Activated naive CD4-positive, alpha-beta T cell (primary cell): ENCODE measurements at places on chromosomes 12 and 14.

DNA sequence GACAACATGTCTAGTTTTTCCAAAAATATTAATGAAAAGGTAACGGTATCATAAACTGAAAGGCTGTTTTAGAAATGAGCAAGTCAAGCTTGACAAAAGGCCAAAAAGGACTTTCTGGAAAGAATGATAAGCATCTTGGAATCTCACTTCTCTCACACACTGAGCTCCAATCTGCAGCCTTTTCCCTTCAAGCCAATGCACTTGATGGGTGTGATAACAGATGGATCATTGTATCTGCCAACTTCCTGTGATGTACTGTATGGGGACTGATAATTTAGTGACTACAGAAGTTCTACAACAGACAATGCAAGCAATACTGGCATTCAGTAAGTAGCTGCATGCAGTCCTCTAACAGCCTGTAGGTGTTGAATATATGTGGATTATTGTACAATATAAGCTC is 147.1 kb downstream of the MED13L start:
- no peak for DNase-seq

- no peak for DNase-seq
These were observed 54.6 kb upstream of the OAS1 start for GRCh38 chr12:112852127-112852526.

- no peak for DNase-seq
These were observed 28.5 kb upstream of the GALNT16 start for GRCh38 chr14:69231486-69231885.

- DNase-seq, result no peak
These were observed 56.4 kb downstream of the RAB35 start for GRCh38 chr12:120060196-120060595.

DNA sequence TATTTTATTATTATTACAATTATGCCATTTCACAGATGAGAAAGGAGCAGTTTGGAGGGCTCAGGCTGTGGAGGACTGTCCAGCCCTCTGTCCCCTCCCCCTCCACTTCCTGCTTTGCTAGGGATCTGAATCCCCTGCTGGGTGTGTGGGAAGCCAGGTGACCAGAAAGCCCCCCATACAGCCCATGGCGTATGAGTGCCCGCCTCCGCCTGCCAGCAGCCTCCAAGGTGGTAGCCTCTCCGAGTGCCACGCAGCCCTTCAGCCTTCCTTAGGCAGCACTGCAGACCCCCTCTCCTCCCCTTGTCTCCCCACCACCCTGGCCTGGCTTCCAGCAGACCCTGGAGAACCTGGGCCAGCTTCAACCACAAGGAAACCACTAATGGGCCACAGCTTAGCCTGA is 12.6 kb downstream of the DTX1 start:
- no peak for DNase-seq

GRCh38 chr14:54025661-54026060 is 69.0 kb upstream of the BMP4 start:
- no peak for DNase-seq

- no peak for DNase-seq
These were observed 6.7 kb upstream of the SSPN start for GRCh38 chr12:26188641-26189040.

- DNase-seq, result no peak
These were observed 1084.5 kb upstream of the FLRT2 start for GRCh38 chr14:84445486-84445885.

GRCh38 chr12:12451098-12451497 is 94.2 kb downstream of the BORCS5 start:
- DNase-seq, result no peak

DNA sequence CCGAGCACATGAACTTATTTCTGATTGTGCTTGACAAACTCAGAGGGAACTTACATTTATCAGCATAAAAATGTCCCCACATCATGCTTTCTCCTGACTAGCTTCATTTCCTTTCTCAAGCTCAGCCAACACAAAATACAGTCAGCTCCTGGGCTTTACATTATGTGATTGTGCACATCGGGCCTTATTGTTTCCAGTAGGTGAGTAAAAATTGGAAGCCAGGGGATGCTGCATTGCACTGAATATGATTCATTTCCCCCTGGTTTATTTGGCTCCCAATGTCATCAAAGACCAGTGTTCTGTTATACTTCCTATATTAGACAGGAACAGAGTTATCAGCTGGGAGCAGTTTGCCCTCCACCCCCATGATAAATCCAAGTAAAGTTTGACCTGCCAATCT is 521.8 kb downstream of the RMST start:
- DNase-seq, result no peak

GRCh38 chr12:42386308-42386707 is 60.3 kb downstream of the PPHLN1 start:
- no peak for DNase-seq

DNA sequence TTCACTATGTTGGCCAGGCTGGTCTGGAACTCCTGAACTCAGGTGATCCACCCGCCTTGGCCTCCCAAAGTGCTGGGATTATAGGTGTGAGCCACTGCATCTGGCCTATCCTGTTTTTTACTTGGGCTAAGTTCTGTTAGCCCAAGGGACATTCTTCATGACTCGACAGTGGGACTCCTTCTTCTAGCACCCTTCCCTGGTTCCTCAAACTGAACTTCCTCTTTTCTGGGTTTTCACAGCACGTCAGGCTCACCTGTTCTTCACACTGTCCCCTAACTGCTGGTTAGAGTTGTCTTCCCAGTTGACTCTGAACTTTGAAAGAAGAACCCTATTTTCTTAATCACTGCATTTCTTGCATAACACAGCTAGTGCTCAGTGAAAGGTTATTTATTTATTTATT is 22.5 kb downstream of the CABP1 start:
- no peak for DNase-seq

GRCh38 chr14:32932302-32932913 is 6.3 kb upstream of the NPAS3 start:
- DNase-seq, result no peak

DNA sequence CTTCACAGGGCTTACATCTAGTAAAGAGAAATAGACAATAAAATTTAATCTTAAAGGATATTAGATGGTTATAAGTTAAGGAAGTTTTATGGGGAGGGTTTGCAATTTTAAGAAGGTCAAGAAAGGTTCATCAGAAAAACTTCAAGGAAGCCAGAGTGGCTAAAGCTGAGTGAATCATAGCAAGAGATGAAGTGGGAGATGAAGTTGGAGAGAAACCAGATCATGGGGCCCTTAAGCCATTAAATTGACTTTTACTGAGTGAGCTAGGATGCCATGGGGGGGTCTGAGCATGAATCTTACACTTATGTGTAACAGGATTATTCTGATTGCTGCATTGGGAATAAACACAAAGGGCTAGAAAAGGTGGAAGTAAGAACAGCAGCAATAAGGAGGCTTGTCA is 189.2 kb downstream of the LRIG3 start:
- no peak for DNase-seq

DNA sequence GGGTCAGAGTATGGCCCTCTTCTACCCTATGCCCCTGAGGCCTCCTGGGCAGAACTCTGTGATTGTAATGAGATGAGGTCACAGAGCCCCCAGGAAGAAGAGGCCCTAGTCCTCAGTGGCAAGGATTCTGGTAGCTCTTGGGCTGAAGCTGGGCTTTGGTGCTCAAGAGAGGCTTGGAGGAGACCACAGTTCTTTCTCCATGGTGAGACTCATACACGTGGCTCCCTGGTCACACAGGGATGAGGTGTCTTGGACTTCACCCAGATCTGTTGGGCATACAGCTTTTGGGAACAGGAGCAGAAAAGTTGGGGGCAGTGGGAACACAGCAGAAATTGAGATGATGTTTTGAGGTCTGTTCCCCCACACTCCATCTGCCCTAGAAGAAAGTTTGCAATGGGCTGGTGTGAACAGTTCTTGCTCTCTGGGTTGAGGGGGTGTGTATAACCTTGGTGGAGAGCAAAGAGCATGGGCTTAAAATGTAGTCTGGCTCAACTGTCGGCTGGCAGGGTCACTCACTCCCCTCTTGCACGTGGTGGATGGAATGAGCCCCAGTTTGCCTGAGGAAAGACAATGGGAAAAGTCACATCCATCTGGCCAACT is at the start of gene KRT86:
KRT86 (plus strand) TSS at position 125 of the 600 bp plus-strand sequence. CDS start 27,272 bp downstream, outside the sequence.
- DNase-seq, result no peak
